ENCODE measurements at places on chromosomes 3 and 15.

- DNase-seq, result no peak
Observed at GRCh38 chr15:92638291-92638708, 17.3 kb downstream of the FAM174B start.

GRCh38 chr3:51669241-51670052 is 1.6 kb upstream of the TEX264 start:
- DNase-seq, result no peak

DNA sequence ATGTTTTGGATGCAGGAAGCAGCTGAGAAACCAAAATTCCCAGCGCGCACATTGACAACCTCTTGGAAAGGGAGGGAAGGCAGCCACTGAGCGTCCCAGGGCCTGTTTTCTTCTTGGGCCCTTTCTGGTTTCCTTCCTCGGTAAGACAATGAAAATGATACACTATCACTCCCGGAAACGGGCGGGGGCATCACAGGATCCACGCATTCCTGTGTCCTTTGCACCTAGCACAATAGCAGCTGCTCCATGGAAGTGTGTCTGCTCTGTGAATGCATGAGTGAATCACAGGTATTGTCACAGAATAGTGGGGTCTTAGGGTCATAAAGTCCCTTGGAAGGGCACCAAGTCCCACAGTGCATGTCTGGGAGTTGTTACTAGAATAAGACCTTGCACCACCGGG is 6.3 kb upstream of the ITPKA start:
- DNase-seq, result no peak

GRCh38 chr3:55282994-55283393 is 204.1 kb downstream of the WNT5A start:
- no peak for DNase-seq

- no peak for DNase-seq
Observed at GRCh38 chr3:20038699-20039465, 1.4 kb upstream of the KAT2B start.

DNA sequence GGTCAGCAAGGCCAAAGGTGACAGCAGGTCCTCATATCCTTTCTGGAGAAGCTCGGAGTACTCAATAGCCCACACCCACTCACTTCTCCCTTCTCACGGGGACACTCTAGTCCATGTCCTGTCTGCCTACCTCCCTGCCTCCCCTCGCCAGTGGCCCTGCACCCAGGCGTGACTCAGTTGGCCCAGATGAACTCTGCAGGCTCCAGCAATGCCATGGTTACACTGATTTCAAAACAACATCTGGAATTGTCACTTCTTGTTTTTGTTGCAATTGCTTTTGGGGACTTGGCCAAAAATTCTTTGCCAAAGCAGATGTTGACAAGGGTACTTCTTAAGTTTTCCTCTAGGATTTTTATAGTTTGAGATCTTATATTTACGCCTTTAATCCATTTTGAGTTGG is 13.0 kb downstream of the IL16 start:
- no peak for DNase-seq

DNA sequence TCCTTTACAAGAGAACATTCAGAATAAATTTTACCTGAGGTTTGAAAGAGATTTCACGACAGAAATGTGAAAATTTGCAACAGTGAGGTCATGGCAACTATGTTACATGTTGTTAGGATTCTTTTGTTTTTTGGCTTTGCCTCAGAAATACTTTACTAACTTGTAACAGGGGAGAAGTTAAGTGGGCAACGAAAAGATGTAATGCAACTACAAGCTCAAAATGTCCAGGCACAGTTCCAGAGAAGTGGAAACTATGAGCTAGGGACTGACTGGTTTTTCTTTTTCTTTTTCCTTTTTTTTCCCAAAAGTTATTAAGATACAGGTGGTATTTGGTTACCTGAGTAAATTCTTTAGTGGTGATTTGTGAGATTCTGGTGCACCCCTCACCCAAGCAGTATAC is 111.5 kb upstream of the PPP2R3A start:
- no peak for DNase-seq

GRCh38 chr15:41949401-41950126 is 22.8 kb downstream of the EHD4 start:
- DNase-seq, result no peak

DNA sequence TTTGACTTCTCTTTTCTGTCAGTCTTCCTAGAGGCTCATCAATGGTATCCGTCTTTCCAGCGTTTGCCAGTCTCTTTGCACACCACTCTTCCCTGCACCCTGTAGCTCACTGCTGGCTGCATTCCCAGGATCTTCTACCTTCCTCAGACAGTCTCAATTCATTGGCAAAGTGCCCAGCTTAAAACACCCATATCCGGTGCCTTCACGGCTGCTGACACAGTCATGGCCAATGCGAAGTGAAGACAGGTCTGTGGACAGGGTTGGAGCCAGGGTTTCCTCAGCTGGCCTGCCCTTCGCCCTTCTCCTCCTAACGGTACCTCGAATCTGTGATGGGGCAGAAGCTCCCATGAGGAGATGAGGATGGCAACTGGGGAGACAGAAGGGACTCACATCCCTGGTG is 36.1 kb downstream of the PTH1R start:
- DNase-seq, result no peak

- DNase-seq, result no peak
Observed at GRCh38 chr3:16913264-16913580, 28.5 kb downstream of the PLCL2 start.

GRCh38 chr3:7307410-7307809 is 446.5 kb downstream of the GRM7 start:
- no peak for DNase-seq

DNA sequence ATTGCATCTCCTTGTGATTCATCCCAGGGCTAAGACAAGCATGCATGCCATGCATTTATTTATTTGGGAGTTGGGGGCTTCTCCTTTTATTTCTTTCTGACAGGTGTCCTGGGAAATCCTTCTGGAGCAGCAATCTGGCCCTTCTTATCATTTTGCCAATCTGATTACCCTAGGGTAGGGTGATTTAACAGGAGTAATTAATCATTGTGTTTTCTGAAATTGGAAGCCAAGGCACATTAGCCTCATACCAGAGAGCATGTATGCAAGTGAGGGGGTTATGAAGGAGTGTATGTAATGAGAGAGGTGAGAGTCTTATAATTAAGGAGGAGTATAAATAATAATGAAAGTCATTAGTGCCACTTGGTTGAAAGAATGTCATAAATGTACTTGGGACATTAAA is 37.4 kb upstream of the ARPP21 start:
- DNase-seq, result no peak

DNA sequence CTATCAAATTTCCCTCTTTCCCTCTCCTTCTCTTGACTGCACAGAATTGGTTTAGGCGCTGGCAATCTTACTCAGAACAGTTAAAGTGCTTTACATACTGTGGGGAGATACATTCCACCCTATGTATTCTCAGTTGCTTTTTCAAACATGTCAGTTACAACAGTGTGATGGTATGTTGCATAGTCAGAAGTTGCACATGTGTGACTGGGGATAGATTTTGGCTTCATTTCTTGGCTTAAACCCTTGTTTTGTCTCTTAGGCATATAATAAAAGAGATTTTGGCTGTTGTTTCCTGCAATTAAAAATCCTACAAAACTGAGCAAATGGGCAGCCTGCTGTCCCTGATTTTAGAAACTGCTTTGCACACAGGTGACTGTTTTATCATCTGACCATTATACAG is 86.7 kb downstream of the PIK3R4 start:
- no peak for DNase-seq

- DNase-seq, result no peak
Observed at GRCh38 chr3:71172189-71172588, 411.3 kb downstream of the FOXP1 start.

GRCh38 chr15:53110999-53111398 is 320.9 kb upstream of the ONECUT1 start:
- DNase-seq, result no peak

GRCh38 chr3:125192190-125193035 is 20.1 kb downstream of the SLC12A8 start:
- DNase-seq, result no peak

- DNase-seq, result no peak
Observed at GRCh38 chr15:35693886-35694285, 147.9 kb upstream of the DPH6 start.

DNA sequence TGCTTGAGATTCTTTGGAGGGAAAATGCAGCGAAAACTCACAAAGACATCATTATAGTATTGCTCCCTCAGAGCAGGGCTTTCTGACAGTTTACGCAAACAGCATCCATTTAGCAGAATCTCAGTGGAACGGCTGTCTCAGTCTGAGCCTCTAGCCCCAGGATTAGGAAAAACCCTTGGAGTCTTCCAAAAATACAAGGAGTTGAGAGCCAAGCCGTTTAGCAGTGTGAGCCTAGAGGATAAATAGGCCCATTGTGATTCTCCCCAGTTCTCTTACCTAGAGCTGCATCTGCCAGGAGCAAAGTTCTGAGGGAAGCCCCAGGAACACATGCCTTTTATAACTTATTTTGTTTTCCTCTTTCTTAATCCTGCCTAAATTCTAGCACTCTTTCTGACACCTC is 359.6 kb downstream of the NTRK3 start:
- DNase-seq, result no peak

DNA sequence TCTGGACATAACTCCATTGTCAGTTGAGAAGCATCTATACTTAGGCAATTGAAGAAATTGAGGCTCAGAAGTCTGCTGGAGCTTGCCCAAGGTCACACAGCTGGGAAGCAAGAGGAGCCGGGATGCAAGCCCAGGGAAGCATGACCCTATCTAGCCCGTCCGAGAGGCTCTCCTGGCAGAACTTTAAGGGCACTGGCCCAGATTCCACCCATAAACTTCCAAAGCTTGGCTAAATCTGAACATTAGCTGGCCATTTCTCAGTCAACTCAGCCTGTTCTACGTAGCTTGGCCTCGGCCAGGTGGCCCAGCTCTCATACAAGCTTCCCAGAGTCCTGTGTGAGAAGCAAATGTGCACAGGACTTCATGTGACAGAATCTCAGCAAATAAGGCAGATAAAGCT is 75.8 kb downstream of the LRIG1 start:
- DNase-seq, result no peak

DNA sequence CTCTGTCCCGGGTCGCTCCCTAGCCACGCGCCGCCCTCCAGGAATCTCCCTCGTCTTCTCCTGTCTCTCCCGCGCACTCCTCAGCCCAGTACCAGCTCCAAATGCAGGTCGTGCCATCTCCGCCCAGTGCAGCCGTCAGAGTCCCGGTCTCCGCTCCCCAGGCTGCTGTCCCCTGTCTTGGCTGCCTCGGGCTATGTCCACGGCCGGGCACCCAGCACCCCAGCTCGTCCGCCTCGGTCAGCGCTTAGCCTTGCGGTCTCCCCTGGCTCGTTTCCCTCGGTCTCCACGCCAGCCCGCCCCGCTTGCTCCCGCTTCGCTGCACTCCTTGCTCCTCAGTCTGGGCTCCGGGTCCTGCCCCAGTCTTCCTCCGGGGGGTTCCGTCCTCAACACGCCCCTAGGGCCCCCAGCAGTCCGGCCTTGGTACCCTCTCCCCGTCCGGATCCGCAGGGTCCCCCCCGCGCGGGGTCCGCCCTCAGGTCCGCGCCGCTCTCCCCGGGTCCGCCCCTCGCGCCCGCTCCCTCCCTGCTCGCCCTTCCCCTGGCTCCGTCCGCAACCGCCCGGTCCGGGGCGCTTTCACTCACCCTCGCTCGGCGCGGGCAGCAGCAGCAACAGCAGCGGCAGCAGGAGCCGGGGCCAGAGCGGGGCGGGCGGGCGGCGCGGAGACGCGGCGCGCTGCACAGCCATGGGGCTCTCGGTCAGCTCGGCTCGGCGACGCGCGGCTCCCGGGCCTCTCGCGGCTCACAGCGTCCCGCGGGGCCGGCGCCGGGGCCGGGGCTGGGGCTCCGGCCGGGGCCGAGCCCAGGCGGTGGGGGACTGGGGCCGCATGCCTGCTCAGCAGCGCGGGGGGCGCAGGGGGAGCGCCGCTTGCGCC is 462 bp downstream of the IGDCC3 start:
- DNase-seq, result no peak

DNA sequence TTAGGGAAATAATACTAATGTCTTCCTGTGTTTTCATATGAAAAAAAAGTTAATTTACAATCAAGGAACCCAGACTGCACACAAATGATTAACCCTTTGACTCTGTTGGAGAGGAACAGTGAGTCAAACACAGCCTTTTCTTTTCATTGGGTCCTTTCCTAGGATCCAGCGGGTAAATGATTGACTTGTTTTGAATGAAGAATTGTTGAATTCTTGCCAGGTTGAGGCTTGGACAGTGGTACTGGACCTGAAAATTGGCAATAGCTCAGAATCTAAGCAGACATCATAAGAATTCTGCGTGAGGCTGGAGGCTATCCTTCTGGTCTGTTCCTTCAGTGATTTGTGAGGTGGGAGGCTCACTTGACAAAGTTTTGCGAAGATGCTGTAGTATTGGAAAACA is 143.0 kb downstream of the RYR3 start:
- DNase-seq, result no peak

DNA sequence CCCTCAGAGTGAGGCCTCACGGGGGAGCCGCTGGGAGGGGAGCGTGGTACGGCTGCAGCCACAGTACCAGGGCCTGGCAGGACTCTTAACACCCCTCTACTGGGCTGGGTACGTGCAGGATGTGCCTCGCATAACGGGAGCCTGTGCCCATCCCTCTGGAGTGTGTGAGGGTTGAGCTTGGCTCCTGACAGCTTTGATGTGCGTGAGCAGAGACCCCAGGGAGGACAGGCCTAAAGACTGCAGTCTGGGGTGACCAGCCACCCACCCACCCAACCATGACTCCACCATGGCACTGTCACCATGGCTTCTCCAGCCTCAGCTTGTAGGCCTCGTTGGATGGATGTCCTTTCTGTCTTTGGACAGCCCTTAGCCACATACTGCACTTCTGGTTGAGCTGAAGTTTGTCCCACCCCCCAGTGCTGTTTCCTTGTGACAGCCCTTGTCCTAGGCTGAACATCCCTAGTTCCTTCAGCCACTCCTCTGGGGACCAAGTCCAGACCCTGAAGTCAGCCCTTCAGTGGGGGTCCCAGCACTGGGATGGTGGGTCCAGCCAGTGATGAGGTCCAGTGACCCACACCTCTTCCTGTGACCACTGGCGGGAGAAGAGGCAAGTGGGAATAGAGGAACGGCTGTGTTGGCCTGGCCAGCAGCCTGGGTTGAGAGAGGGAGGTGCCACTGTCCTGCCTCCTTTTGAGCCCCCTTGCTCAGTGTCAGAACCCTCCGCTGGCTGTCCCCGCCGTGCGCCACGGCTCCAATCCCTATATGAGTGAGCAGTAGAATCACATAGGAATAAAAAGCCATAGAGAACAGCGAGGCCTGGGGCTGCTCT is 6.1 kb downstream of the GLYCTK start:
- DNase-seq, result no peak

- no peak for DNase-seq
Observed at GRCh38 chr3:82927309-82928253, 1166.1 kb upstream of the GBE1 start.

- no peak for DNase-seq
Observed at GRCh38 chr15:69830876-69831275, 266.8 kb downstream of the TLE3 start.

DNA sequence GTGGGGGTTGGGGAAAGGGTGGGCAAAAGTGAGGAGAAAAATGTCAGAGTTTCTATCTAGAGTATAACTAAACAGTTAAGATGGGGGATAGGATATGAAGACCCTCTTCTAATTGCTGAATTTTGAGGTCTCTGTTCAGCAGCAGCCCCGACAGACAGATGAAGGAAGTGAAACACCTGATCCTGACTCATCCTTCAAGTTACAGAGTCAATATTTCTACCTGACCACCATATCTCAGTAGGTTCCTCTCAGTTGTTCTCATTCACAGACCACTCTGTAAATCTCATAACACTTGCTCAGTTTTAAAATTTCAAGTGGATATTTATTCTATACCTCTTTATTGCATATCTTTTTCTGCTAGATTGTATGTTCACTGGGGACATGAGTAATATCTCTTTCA is 69.5 kb downstream of the CCDC54 start:
- DNase-seq, result no peak

GRCh38 chr3:146640955-146641867 is 36.1 kb upstream of the PLSCR5 start:
- DNase-seq, result no peak
